ENCODE measurements at places on chromosomes 4 and X.

GRCh38 chrX:119442286-119442685 lies 26.0 kb upstream of the SLC25A5 start:
- no peak for DNase-seq

DNA sequence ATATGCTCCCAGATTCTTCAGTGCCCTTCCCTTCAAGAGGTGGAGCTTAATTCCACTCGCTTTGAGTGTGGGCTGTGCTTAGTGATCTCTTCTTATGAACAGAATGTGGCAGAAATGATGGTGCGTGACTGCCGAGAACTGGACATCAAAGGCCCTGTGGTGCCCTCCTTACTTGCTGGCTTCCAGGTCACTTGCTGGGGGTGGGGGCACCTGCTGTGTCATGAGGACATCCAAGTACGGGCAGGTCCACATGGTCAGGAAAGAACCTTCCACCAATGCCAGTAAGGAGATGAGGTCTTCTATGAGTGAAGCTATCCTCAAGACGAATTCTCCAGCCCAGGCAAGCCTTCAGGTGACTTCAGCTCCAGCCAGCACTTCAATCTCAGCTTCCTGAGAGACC lies 95.8 kb downstream of the FAM53A start:
- no peak for DNase-seq

GRCh38 chr4:90536408-90536807 lies 409.2 kb downstream of the CCSER1 start:
- no peak for DNase-seq

- DNase-seq = no peak
Measured at GRCh38 chrX:150062292-150063137, 124.2 kb upstream of the EOLA2 start.

- no peak for DNase-seq
Measured at GRCh38 chr4:117096886-117097285, 11.5 kb upstream of the TRAM1L1 start.

GRCh38 chr4:185730387-185730786 lies 81.6 kb downstream of the SORBS2 start:
- DNase-seq = no peak

DNA sequence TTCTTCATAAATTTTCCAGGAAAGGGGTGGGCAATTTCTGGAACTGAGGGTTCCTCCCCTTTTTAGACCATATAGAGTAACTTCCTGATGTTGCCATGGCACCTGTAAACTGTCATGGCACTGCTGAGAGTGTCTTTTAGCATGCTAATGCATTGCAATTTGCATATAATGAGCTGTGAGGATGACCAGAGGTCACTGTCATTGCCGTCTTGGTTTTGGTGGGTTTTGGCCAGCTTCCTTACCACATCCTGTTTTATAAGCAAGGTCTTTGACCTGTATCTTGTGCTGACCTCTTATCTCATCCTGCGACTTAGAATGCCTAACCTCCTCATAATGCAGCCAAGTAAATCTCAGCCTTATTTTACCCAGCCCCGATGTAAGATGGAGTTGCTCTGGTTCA lies 577.8 kb downstream of the NLGN4X start:
- DNase-seq = no peak

DNA sequence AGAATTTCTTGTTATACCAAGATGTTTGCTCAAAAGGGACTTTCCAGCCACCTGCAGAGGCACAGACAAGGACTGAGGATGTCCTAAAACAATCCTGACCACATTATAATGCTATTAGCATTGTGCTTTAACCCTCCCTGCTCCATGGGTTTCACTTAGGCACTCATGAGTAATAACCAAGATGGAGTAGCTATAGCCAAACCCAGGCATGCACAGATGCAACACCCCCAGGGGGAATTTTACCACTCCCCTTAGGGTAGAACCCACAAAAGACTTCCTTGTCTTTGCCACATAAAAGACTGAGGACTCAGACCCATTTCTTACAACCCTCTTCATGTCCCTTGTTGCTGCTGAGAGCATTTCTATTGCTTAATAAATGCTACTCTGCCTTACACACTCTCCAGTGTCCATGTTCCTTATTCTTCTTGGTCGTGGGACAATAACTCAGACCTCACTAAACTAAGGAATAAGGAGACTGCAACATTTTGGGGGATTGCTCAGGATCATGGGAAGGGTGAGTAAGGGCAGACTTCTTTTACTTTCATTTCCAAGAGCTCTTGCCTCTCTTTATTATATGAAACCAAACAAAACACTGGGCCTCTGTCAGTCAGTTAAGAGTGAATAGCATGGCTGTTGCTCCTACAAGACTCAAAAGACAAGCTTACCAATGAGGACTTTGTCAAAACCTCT lies 103.5 kb downstream of the TECRL start:
- DNase-seq = no peak

- DNase-seq = no peak
Measured at GRCh38 chr4:185128272-185129119, 14.6 kb upstream of the SLC25A4 start.

- DNase-seq = no peak
Measured at GRCh38 chr4:791898-792625, 33.9 kb downstream of the CPLX1 start.

Data from type B pancreatic cell (in vitro differentiated cells).